ENCODE measurements at places on chromosomes 1 and 21. TPM values are rescaled to one million over a fixed set of nuclear protein-coding genes. Genes with fewer than 3 reads are reported as not detected.

The GLUL gene
- 311 TPM for total RNA-seq

The NTMT2 gene
- not detected for total RNA-seq

The ACOT11 gene
- total RNA-seq, result 3.6 TPM

DNA sequence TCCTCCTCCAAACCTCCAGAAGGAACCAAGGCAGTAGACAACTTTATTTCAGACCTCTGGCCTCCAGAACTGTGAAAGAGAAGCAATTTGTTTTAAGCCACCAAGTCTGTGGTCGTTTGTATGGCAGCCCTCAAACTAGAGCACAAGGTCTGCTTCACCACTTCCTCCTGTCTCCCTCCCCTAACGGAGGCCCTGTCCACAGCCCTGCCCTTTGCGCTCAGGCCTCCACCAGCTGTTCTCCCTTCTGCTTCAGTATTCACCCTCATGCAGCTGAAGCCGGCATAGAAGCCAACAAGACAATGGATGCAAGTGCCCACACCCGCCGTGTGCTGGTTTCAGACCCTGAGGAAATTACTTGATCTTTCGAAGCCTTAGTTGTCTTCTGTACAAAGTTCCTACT is 364.1 kb downstream of the HHAT start:
- no peak for DNase-seq

DNA sequence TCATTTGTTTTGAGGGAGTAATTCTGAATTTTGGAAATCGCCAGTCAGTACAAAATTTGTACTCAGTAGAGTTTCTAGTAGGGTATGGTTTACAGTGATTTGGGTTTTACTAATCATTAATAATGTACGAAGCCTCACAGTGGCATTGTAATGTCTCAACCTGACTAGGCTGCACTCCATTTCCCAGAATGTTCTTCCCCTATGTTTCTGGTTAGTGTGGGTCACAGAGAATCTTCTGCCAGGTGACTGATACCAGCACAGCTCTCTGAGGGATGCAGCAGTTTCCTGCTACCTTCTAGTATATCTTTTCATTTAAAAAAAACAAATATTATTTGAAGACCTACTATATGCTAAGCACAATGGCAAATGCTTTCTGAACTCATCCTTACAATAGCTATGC is 112.9 kb downstream of the PTPN14 start:
- DNase-seq, result no peak

DNA sequence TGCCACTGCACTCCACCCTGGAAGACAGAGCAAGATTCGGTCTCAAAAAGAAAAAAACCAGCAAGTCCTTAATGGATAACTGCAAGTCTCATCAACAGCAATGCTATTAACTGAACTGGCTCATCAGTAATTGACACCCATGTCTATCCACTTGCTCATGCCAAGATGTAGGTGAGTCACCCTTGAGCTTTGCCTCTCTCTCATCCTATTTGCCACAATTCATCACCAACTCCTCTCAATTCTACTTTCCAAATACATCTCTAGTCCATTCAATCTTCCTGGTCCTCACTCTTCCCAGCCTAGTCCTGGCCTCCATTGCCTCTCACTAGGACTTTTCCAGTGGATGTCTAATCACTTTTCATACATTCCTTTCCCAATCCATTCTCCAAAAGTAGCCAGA is 103.7 kb upstream of the PRMT6 start:
- no peak for DNase-seq

DNA sequence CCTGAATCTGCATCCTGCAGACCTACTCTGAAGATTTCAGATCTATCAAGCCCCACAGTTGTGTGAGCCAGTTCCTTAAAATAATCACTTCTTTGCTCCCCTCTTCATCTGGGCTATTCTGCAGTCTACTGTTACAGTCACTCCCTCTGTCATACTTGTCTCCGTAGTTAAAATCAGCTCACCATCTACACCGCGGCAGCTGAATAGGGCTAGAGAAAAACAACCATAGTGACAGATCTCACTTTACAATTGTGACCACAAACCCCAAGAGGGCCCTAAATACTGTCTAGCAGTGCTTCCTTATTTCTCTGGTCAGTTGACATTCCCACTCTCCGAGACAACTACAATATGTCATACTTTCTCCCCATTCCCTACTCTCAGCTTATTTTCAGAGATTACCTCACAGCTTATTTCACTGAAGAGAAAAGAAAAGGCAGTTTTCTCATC is 12.9 kb downstream of the DESI2 start:
- no peak for DNase-seq

The LCK gene
- total RNA-seq, result 37.0 TPM

- DNase-seq, result no peak
These were observed 28.7 kb downstream of the C1orf87 start for GRCh38 chr1:60044881-60045280.

Data from H9 (cell line).